GM18507 (cell line): ENCODE measurements at places on chromosomes 3 and 15.

- DNase-seq = no peak
Measured at GRCh38 chr3:184590795-184591194, 29.2 kb downstream of the EPHB3 start.

DNA sequence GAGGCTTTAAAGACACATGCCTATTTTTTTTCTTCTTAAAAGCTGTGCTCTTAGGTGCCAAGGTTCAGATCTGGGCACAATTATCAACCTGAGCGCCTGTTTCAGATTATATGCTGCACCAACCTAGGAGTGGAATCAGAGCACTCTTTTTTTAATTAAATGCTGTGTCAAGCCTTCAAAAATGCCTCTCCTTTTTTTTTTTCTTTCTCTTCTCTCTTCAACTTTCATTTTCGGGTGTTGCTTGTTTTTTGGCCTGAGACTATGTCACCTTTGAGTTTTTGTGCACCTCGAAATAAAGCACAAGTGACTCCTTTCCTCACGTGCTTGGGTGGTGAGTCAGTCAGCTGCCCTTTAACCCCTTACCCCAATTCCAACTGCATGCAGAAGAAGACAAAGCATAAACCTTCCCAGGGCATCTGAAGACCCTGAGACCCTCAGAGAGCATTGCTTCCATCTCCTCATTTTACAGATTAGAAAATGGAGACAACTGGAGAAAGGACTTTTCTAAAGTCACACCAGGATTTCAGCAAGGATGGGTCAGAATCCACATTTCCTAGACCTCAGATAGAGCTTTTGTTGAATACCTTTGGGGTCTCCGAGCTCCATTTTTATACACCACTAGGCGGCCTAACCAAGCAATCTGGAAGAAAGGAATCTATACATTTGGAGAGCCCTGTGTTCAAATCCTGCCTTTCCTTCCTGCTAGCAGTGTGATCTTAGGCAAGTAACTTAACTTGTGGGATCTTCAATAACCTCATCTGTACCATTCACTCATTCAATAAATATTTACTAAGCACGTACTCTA, 631 bp upstream of the PRICKLE2 start:
- no peak for DNase-seq

DNA sequence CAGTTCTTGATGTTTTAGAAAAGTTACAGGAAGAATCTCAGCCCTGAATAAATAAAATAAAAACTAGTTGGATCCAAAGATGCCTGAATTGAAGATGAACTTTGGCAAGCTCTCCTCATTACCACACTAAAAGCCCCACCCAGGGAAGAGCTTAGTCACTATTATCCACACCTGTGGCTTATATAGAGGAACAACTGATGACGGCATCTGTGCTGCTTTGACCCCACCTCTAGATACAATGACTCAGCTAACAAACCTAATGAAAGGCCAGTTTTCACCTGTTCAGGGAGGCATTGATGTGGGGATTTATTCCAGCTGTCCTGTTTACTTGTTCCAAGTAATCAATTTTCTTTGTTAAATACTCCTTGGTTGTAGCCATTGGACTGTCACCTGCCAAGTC, 604.7 kb upstream of the EPHA6 start:
- DNase-seq = no peak

DNA sequence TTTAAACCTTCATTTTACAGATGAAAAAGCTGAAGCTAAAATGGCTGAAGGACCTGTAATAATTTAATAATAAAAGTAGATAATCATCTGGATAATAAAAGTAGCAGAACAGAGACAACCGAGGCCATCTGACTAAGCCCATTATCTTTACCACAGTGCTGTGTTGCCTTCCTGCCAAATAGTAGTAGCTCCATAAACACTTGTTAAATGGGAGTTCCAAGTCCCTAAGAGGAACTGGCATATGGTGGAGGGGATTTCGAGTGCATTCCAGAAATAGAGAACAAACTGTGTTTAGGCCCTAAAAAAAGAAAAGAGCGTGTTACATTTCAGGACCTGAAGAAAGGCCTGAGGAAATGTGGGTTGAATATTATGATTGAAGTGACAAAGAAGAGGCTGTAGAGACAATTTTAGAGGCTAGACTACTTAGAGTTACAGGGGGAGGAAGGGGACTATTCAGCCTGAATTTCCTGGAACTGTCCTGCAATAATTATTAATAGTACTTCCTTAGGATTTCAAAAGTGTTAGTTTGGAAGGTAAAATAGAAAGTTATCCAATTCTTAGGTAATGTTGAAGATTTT, 424.3 kb downstream of the ROBO2 start:
- DNase-seq = no peak

DNA sequence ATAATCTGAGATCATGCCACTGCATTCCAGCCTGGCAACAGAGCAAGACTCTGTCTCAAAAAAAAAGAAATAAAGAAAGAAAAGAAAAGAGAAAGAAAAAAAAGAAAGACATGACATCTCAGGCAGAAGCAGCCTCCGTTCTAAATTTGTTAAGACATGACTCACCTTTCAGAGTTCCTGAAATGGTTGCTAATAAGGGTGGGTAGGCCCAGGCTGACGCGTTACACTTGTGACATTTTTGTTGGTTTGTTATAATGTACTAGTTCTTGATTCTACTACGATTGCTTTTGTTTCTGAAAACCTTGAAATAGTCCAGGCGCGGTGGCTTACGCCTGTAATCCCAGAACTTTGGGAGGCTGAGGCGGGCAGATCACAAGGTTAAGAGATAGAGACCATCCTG, 21.0 kb downstream of the SLC25A20 start:
- DNase-seq = no peak

DNA sequence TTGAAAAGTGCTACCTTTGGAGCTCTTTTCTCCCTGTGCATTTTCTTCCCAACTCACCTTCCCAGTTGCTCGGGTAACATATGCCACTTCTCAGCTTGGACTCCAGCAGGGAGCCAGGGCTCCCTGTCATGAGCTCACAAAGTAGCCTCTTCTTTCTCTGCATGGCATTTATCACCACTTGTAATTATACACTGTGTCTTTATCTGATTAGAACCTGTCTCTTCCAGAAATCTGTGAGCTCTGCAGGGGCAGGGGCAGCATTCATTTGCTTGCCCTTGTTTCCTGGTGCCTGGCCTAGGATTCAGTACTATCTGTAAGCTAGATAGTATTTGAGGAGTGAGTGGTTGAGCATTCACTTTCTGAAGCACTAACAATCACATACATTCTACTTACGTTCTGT, 100.9 kb downstream of the CLSTN2 start:
- no peak for DNase-seq

GRCh38 chr15:95857758-95858157, 472.7 kb upstream of the NR2F2 start:
- no peak for DNase-seq

GRCh38 chr3:30672959-30673358, 66.6 kb downstream of the TGFBR2 start:
- DNase-seq = no peak
